ENCODE measurements at places on chromosomes 6 and 20.

DNA sequence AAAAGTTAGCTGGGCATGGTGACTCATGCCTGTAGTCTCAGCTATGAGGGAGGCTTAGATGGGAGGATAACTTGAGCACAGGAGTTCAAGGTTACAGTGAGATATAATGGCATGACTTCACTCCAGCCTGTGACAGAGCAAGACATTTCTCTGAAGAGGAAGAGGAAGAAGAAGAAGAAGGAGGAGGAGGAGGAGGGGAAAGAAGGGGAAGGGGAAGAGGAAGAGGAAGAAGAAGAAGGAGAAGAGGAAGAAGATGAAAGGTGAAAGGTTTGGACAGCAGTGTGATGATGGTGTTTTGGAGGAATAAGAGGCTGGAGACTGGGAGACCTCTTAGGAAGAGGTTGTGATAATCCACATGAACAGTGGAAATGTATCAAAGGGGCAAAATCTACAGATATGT, 410.7 kb upstream of the JAG1 start:
- no peak for DNase-seq

GRCh38 chr6:15615802-15616201, 47.0 kb downstream of the DTNBP1 start:
- DNase-seq: no peak

DNA sequence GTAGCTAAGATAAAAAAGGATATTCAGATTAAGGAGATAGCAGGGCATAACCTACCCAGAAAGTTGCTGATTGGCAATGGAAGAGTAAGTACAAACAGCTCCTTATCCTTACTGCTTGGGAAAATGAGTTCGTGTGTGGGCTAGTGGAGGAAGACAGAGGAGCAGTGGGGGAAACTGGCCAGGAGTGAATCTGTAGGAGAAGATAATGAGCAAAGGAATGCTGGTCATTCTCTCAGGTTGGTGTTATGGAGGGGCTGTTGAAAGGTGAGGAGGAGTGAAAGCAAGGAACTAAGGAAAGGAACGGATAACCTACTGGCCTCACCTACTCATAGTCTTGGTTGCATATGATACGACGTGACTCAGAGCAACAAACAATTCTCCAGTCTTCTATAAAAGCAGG, 7.3 kb upstream of the GJB7 start:
- no peak for DNase-seq

DNA sequence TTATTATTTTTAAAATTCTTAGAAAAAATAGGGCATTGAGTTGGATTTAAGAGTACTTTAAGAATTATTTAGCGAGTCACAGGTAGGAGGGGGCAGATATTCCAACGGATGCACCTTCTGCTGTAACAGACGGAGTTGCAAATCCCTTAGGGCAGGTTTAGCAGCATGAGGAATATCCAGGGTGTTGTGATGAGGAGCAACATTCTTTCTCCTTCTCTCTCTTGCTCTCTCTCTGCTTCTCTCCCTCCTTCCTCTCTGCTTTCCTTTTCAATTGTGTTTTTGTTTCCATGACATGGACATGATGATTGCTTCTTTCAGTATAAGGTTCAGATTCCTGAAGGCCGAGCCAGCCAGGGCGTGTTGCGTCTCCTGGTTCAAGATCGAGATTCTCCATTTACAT, 28.9 kb downstream of the CDH26 start:
- no peak for DNase-seq

DNA sequence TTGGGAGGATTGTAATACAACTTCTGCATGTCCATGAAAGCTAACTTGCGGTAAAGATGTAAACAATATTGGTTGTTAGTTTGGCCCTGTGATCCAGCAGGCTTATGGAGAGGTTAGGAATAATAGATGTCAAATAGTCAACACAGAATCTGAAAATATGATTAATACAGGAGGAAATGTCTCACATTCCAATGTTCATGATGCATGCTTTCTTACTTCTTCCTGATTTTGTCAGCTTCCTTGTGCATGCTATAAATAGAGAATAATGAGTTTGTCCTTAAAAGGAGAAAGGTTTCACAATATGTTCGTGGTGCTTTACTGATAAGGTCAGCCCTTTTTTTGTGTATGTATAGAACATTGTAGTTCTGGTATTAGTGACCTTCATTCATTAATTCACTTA, 136.7 kb downstream of the MMUT start:
- DNase-seq: no peak

DNA sequence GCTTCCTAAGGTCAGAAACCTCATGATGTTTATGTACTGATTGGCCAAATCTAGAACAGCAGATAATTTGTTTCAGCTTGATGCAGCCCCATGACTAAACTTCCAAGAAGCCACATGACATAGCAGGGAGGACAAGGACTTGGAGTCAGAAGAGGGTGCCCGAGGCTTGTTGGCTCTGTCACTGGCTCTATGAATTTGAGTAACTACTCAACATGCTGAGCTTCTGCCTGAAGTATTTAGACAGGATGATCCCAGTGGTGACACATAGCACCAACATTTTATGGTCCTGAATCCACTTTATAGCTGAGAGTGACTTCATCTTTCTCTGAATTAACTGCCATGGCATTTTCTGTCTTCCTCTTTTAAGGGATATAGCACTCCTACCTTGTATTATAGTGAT, 13.5 kb upstream of the TBX18 start:
- no peak for DNase-seq

DNA sequence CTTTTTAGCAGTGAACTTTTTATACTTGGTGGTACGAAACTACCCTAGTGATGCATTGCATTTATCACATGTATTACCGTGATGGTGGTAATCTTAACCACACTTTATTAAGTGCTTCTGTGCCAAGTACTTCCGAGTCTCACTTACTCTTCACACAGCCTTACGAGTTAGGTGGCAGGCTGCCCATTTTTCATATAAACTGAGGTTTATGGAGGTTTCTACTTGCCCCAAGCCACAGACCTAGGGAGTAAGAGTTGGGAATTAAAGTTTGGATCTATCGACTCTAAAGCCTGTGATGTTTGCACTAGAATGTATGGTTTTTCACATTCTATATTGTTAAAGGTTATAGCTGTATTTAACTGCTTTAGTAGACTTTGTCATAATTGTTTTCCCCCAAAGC, 5.5 kb upstream of the PABPC1L start:
- DNase-seq: no peak

- DNase-seq: no peak
These were observed 207.4 kb upstream of the ZNF217 start for GRCh38 chr20:53800883-53801604.
